ENCODE measurements at places on chromosomes 16 and 17. TPM values are rescaled to one million over a fixed set of nuclear protein-coding genes. Genes with fewer than 3 reads are reported as not detected.

Gene GRAP
- total RNA-seq = 10.9 TPM

Gene ACSM2A
- 3.8 TPM for total RNA-seq

Gene INCA1
- total RNA-seq = 0.53 TPM

Gene CCL23
- total RNA-seq = not detected

Gene ETV4
- 12.8 TPM for total RNA-seq

Gene CFAP97D1
- total RNA-seq = not detected

Gene CNGB1
- not detected for total RNA-seq

Gene ARHGAP44
- 0.21 TPM for total RNA-seq

Gene WNT3
- not detected for total RNA-seq

Gene NSRP1
- total RNA-seq = 27.4 TPM

Gene ZNF385C
- 0.28 TPM for total RNA-seq

Gene CSH2
- total RNA-seq = not detected

Gene GRAPL
- 5.3 TPM for total RNA-seq

Gene MYADML2
- total RNA-seq = not detected

Gene ODAD4
- total RNA-seq = 0.85 TPM

Gene KRT9
- not detected for total RNA-seq

Gene NPIPB8
- 2.1 TPM for total RNA-seq

Gene KRT222
- total RNA-seq = not detected
